Bladder microvascular endothelial cell (primary cell): ENCODE measurements at places on chromosomes 5 and 9. TPM values are rescaled to one million over a fixed set of nuclear protein-coding genes. Genes with fewer than 3 reads are reported as not detected.

NRARP gene
- 28.1 and 30.0 TPM in 2 replicates for total RNA-seq

PCDHGB6 gene
- total RNA-seq = 1.6 and 3.9 TPM in 2 replicates

SSNA1 gene
- 96.5 and 111 TPM in 2 replicates for total RNA-seq

EQTN gene
- total RNA-seq = not detected in 2 replicates

PRRX2 gene
- 0.16 TPM in 1 of 2 replicates, not detected in the other for total RNA-seq
